Stimulated activated CD4-positive, alpha-beta T cell treated with anti-CD3 and anti-CD28 coated beads, TNF-alpha, amount 100 ng/mL, for 48 hours (primary cell): ENCODE measurements at places on chromosomes 12 and 14.

DNA sequence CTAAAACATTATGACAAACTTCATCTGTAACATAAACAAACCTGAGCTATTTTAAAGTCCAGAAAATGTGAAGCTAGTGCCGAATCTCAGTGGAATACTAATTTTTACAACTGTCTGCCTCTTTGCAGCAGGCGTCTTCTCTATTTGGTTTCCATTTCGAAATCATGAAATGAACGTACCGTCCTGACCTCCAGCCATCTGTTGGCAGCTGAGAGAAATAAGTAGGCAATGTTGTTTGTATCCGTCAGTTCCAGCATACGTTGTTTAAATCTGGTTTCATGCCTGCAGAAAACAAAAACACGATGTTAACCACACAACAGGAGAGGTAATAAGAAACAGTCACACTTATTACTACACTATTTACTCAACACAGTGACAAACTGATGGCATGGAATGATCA, 54.3 kb upstream of the KCNJ8 start:
- no peak for DNase-seq

GRCh38 chr14:70113211-70113610, 75.5 kb downstream of the SLC8A3 start:
- no peak for DNase-seq

GRCh38 chr12:56119361-56119796, 1.3 kb downstream of the ZC3H10 start:
- DNase-seq, result no peak

GRCh38 chr14:76677534-76678145, 83.6 kb upstream of the VASH1 start:
- no peak for DNase-seq

DNA sequence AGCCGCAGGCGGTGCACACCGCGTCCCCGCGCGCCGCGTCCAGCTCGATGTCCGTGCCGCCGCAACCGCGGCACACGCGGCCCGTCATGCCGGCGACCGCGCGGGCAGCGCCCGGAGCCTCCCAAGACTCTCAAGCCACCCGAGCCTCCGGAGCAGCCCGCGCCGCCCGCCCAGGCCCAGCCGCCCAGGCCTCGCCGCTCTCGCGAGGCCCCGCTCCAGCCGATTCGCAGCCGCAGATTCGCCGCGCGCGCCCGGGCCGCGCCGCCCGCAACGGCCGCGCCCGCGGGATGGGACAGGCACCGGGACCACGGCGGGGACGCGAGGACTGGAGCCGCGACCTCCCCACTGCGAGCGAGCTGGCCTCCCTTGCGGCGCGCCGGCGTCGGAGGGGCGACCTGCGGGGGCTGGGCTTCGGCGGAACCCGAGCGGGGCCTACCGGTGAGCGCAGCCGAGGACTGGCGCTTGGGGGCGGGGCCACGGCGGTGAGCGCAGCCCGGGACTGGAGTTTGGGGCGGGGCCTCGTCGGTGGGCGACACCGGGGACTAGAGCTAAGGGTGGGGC, at the start of gene BRF1:
Gene BRF1 (minus strand): TSS at position 460 of the 561 bp plus-strand sequence. CDS start 372 bp downstream, at position 88.
- peak; percentile 94 for DNase-seq

DNA sequence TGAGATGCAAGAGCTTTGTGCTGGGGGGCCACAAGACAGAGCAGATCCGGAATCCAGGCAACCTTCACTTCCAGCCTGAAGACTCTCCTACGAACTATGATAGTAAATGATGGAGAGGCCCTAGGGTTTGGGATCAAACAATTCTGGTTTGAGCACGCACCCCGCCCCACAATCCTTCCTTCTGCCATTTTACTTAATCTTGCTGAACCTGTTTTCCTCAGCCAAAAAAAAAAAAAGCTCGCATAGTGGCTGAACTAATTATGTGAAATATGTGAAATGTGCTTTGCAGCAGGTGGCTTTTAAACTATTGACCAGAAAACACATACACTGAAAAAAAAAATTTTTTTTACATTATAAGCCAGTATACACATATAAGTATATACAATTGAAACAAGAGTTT, 667 bp upstream of the ITFG2 start:
- DNase-seq, result no peak

DNA sequence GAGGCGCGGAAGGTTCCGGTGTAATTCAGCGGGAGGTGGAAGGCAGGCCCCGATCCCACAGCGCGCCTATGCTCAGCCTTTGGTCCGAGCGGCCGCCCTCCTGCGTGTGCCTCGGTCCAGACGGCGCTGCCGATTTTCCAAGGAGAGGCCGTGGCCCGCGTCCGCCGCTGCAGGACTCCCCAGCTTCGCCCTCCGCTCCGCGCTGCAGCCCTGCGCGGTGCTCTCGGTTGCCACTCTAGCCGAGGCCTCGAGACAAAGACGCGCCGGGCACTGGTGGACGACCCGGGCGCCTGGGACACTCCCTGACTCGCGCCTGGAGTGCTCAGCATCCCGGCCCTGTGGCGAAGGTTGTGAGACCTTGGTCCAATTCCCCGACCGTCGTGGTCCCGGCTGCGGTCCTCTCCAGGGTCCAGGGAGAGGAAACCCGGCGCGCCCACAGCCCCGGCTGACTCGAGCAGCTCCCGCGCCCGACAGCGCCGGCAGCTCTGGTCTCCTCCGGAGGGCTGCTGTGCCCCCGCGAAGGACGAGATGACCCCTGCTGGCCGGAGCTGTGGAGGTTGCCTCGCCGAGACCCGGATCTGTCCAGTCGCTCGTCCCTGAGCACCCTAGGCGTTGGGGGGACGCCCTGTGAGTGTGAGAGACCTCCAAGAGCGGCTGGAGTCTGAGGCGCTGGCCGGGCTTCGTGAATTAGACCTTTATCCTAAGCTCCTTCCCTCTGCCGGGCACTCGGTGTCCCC, 6.5 kb downstream of the HOXC12 start:
- DNase-seq, result no peak

DNA sequence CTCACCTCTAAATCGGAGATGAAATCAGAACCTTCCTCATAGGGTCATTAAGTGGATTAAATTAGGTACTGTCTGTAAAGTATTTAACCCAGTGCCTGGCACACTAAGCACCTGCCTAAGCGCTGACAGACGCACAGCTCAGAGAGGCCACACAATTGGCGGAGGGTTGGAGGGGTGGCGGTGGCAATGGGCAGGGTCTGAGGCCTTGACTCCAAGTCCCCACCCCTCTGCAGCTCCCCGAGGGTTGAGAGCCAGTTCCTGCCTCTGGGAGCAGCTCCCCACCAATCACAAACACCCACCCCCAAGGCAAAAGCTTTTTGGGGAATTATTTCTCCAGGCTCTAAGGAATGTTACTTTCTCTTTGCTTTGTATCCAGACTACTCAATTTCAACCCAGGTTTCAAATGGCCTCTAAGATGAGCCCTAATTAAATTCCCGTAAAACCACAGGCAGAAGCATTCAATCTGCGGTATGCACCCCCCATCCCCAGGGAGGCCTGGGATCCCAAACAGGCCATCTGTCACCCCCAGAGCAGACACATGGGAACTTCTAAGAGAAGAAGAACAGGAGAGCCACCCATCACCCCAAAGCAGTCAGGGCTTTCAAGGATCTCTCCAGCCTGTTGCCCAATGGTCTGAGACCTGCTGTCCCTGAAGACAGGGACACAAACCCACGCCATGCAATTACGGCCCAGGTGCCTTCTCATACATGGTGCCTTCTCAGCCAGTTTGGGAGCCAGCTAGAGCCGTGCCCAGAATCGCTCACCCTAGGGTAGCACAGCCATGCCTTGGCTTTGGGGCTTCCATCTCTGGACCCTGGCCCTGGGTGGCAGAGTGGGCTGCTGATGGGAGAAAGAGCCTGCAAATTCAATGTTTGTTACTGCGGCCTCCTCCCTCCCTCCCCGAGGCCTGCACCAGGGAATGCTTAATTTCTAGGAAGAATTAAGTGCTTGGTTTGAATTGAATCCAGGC, 66.1 kb downstream of the CHGA start:
- no peak for DNase-seq

DNA sequence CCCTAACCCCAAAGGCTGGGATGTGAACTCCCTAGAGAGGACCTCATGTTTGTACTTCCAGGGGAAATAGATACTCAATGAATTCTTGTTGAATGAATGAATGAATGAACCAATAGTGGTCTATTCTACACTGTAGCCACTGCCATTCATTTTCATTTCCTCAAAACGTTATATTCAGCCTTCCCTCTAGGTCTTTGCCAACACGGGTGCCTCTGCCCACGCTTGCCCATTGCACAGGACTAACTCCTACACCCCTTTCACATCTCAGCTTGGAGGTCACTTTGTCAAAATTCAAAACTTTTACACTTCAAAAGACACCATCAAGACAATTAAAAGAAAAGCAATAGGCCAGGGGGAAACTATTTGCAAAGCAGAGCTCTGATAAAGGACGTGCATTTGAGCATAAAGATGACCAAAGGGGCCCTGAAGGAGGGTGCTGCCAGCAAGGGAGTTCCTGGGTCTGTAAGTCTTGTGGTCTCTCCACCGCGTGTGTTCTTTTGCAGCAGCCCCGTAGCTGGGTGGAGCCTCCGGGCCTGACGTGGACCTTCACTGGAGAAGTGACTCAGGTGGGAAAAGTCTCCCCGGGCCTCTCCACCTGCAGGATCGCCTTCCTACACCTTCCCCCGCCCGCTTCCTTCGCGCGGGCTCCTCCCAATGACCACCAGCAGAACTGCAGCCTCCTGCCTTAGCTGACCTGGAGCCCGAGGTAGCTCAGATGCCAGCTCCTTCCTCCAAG, 31.5 kb downstream of the TMEM63C start:
- peak; percentile 8 for DNase-seq

DNA sequence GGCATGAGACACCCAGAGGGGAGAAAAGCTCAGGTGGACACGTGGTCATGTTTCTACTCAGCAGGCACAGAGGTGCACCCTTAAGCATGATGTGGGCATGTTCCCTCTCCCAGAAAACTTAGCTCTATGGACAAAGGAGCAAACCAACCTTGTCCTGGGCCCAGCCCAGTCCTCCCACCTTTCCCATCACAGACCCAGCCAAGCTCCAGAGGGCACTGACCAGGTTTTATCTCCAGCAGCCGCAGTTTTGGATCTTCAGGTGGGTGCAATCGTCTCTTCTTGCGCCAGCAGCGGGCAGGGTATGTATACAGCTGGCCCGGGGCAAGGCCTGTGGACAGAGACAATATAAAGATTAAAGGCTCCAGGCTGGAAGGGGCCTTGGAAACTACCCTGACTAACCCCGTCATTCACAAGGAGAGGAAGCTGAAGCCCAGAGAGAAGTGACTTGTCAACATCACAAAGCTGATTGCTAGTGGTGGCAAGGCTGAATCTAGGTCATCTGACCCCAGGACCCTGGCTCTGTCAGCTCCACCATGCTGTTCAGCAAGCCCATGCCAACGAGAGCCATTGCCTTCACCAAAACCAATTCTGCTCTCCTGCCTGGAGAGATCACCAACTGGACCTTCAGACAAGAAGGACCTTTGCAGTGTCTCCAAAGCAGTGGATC, 140.7 kb downstream of the DPF3 start:
- DNase-seq, result no peak

DNA sequence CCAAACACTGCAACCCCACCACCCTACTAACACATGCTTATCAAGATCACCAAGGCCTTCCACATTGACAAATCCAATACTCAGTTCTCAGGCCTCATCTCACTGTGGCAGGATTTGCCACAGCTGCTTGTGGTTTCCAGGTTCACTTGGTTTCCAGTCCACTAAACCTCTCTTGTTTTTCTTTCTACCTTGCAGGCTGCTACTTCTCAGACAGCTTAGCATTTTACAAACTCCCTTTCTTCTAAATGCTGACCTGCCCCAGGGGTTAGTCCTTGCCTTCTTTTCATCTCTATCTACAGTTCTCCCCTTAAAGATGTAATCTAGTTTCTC, 84.1 kb downstream of the BCAT1 start:
- no peak for DNase-seq

DNA sequence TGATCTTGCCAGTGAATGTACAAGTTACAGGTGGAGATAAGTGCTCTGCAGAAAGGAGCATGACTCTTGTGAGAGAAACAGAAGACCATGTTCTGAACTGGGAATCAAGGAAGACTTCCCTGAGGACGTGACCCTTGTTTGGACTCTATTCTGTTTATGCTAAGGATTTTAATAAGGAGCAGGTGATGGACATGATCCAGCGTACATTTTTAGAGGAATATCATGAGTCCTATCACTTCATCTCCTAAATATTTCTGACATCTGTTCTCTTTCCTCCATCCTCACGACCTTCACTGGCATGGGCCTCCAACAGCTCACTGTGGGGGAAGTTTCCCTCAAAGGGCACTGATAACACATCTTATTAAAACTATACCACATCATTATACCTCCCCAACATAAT, 7.9 kb upstream of the SLC38A1 start:
- no peak for DNase-seq

DNA sequence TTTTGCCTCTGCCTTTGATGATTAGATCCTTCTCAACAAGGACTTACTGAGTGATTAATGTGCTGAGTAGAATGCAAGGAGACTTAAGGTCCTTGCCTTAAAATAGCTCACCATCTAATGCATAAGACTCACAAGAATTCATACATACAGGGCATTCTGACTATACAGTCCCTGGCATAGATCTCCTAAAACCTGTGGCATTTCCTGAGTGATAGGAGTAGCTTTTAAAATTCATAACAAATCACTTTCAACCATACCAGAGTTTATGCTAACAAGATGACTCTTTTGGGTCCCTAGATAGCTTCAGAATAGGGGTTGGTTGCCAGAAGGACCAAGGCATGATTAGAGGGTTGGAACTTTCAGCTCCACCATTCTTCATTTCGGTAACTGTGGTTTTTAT, 48.8 kb downstream of the STXBP6 start:
- no peak for DNase-seq

DNA sequence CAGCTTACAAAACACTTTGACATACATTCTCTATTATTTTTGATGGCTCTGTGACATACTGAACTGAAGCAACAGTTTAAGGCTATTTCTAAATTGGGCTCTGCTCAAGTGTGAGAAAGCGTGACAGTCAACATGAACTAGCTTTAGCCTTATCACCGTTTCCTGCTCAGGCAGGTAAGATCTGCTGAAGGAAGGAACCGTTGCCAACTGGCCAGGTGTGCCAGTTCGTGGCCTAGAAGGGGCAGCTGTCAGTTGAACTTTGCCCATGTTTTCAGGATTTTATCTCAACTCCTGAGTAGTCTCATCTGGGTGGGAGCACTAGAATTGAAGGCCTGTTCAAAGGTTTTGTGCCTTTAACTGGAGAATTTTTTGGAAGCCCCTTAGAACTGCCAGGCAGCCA, 79.5 kb downstream of the ETV6 start:
- no peak for DNase-seq

DNA sequence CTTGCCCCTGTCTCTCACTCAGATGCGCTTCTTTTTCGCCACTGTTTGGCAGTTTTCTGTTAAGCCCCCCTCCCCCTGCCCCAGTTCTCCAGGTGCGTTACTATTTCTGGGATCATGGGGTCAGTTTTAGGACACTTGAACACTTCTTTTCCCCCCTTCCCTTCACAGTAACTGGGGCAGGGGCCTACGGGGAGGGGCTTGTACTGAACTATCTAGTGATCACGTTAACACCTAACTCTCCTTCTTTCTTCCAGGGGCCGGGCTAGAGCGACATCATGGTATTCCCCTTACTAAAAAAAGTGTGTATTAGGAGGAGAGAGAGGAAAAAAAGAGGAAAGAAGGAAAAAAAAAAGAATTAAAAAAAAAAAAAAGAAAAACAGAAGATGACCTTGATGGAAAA, 3.7 kb downstream of the PABPN1 start:
- DNase-seq, result no peak

- no peak for DNase-seq
Observed at GRCh38 chr14:21109377-21110138, 8.7 kb downstream of the TMEM253 start.

- no peak for DNase-seq
Observed at GRCh38 chr12:52398176-52398575, 8.0 kb downstream of the KRT82 start.

- DNase-seq, result no peak
Observed at GRCh38 chr12:113476176-113476986, 4.7 kb upstream of the LHX5 start.

- DNase-seq, result no peak
Observed at GRCh38 chr12:24705741-24706358, 243.1 kb downstream of the BCAT1 start.
